ENCODE measurements at places on chromosomes 5 and 9. TPM values are rescaled to one million over a fixed set of nuclear protein-coding genes. Genes with fewer than 3 reads are reported as not detected.

The NR4A3 gene
- under 0.01 TPM for total RNA-seq

The SPATA31C1 gene
- total RNA-seq = not detected

The NUP214 gene
- 34.1 TPM for total RNA-seq

The ACER2 gene
- total RNA-seq = 11.3 TPM

The PITX1 gene
- 0.57 TPM for total RNA-seq

The TRMT10B gene
- total RNA-seq = 3.1 TPM

The SH2D3C gene
- 39.9 TPM for total RNA-seq

The ESM1 gene
- 411 TPM for total RNA-seq

The OR1J1 gene
- total RNA-seq = not detected

The CCDC187 gene
- not detected for total RNA-seq

The IFNB1 gene
- total RNA-seq = not detected

The EIF4E1B gene
- total RNA-seq = not detected

The PCDHB11 gene
- 0.27 TPM for total RNA-seq

The PTGDS gene
- total RNA-seq = not detected

The FAM193B gene
- 21.1 TPM for total RNA-seq

All from thoracic aorta endothelial cell (primary cell).